Mammary epithelial cell (primary cell): ENCODE measurements at places on chromosomes 7 and 10.

DNA sequence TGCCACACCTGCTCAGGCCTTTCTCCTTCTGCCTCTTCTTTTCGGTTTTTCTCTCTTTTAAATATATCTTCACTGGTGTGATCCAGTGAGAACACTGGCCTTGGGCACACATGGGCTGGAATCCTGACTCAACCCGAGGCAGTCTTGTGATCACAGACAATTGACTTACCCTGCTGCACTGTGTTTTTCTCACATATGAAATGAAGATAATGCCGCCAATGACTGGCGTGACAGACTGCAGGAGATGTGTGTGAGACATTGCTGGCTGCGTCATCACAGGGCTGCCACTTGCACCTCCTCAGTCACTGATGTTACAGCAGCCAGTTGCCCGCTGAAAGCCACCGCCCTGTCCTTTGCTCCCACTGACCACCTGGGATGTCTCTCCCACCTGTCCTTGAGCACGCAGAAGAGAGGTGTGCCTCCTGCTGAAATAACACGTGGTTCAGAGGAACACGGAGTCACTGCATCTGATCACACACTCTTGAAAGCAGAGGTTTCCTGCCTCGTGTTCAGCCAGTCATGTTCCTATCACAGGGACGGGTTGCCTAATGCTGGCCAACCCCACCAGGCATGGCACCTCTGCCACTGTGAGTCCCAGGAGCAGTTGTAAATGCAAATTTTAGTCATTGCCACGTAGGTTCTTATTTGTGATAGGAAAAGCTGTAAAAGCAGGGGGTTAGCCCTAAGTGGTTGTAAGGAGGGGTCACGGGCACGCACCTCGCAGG, 124.6 kb upstream of the LANCL2 start:
- DNase-seq: no peak

DNA sequence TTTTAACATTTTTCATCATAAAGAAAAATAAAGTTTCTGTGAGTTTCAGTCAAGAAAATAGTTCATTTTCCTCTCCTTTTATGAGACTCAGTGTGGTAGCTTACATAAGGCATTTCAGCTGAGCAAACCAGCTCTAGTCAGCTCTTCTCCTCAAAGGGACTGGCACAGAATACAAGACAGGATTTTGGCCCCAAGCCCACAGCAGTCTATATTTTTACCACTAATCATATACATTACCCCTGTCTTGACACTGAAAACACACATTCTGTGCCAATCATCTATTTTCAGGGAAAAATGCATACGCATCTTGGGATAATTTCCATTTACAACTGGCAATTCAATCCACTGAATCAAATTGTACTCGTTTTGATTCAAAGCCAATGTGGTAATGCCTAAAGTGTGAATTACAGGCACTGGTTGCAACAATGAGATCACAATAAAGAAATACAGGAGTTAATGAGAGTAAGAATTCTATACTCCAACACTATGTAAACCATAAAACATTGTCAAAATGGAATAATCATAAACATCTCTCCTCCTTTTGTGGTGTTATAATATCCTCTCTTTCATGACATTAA, 186.4 kb downstream of the CACNA2D1 start:
- no peak for DNase-seq

- DNase-seq: peak; percentile 35
These were observed 429.0 kb upstream of the MTPN start for GRCh38 chr7:136405931-136406777.

GRCh38 chr7:83614112-83614511, 34.8 kb downstream of the SEMA3E start:
- DNase-seq: no peak

- DNase-seq: no peak
These were observed 117.4 kb upstream of the GPR26 start for GRCh38 chr10:123548770-123549169.

- no peak for DNase-seq
These were observed 98.9 kb downstream of the ABCC2 start for GRCh38 chr10:99881371-99881770.

- no peak for DNase-seq
These were observed 54.5 kb downstream of the CUL2 start for GRCh38 chr10:35035606-35036005.

GRCh38 chr10:131885391-131886165, 15.2 kb upstream of the PPP2R2D start:
- DNase-seq: peak; percentile 65

GRCh38 chr7:92626281-92626809, 36.2 kb upstream of the FAM133B start:
- no peak for DNase-seq

DNA sequence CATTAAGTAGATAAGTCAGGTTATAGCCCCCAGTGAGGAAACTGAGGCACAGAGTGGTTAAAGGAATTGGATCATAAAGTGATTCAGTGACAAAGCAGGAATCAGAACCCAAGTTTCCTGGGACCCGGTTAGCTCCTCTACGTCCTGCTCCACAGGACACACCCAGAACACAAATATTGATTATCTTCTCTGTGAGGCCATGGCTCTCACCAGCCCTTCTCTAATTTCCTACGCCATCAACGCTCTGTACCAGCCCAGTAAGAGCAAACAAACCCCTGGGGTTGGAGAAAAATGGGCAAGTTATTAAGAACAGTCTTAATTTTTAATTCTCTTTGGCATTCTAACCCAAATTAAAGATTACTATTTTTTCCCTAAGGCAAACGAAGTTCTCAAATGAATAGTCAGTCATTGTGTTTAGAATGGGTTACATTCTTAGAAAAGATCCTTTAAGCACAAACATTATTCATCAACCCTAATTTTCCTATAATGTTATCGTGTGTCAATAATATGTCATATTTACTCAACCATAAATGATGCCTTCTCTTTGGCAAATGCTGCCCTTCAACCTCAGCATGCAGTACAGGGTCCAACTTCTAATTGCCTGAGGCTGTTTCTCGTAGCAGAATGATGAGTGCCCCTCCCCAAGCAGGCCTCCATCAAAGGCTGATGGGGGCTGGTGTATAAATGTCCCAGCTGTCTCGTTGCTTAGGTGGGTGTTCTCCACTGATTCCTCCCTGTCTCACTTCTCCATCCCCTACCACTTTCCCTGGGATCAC, 25.4 kb upstream of the TM9SF3 start:
- no peak for DNase-seq

- no peak for DNase-seq
These were observed 49.7 kb upstream of the ADCY1 start for GRCh38 chr7:45524445-45524844.

DNA sequence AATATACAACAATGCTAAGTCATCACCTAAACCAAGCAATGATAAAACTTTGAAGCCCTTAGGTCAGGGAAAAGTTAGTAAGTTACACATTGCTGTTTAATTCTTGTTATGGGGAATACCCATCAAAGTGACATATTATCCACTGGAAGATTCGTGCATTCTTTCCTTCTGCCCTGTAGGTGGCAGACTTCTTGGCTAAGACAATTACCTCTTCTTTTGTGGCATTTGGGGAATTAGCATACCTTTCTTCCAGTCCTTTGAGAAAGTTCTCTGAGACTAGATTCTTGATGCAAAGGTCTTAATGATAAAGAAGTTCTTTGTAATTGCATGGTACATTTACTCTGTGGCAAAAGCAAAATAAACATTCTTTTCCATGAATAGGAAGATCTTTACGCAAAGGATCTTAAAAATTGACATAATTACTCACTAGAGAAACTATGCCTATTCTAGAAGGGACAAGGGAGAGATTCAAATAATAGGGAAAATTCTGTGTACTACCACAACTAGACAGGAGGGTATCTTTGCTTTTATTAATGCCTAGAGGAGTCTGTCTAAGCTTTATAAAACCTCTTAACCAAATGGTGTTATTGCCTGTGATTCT, 395.9 kb downstream of the GRM8 start:
- peak; percentile 16 for DNase-seq

GRCh38 chr10:114635101-114635500, 23.0 kb downstream of the ABLIM1 start:
- DNase-seq: no peak

DNA sequence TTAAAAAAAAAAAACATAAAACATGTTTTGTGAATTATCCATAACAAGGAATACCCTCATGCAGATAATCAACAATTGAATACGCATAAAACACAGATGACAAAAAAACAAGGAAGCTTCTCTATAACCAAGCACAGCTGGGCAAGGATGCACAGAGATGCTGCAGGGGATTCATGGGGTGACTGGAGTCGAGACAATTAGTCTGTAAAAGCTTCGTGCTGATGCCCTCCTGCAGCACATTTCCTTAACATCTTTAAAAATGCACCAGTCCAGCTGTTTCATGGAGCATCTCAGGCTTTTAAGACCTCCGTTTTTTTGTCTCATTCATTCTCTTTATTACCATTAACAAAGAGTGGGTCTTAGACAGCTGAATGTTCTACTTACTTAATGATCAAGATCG, 794.0 kb upstream of the C7orf33 start:
- no peak for DNase-seq

DNA sequence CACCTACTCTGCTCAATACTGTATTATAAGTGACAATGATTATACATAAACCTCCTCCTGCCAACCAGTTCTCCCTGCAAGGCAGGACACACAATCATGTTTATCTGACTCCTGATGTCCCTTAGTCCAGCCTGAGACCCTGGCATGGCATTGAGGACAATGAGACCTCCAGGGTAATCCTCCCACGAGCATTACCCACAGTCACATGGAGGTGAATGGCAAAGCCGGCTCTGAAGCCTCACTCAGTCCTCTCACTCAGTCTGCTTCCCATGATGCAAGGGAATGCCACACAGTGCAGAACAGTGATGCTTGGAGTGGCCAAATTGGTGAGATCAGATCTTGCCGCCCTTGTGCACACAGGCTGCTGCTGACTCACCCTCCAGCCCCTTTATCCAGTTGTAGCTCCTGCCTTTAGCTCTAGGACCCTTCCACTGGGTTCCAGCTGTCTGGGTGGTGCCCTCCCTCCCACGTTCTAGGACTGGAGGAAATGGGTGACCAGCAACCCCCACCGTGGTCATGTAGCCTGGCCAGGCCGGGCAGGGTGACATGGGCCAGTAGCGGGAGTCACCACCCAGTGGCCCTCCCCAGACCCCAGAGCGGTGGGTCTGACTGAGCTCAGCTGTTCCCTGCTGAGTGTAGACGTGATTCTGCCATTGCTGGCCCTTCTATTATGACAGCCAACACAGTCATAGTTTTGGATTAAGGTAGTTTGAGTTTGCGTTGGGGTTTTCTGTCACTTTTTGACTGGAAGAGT, 5.5 kb upstream of the ADCY1 start:
- no peak for DNase-seq

GRCh38 chr7:113170591-113170990, 52.2 kb upstream of the SMIM30 start:
- no peak for DNase-seq

GRCh38 chr7:41612386-41612785, 90.5 kb downstream of the INHBA start:
- no peak for DNase-seq

DNA sequence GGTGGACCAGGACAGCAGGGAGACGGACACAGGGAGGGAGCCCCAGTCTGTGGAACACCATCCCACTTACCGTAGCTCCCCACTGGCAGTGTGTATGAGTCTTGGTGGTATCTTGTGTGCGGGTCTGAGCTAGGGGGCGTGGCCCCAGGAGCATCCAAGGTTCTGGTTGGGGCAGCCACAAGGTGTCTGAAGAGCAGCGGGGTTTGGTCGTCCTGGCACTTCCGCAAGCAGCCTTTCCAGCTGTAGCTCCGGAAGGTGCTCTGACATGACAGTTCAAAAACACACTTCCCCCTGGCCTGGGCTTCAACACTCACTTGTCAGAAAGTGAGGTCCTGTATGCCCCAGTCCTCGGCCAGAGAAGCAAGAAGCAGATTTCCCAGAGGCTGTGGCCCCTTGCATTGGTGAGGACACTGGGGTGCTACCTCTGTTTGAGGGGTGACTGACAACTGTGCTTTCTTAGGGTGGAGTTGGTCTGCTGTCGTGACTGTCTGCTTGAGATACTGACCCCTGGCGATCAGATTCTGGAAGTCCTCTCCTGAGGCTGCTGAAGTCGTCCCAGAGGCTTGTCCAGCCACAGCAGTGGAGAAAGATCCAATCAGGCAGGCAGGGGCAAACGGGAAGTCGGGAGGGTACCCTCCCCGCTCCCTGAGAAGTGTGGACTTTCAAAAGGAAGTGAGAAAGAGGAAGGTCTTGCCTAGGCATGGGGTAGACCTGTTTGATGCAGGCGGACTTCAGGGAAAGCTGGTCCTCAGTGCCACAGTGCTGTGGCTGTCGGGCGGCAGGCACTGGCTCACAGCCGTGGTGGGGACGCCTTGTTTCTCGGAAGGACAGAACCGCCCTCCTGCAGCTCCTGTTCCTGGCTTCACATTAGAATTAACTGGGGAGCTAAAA, 51.4 kb upstream of the PFKFB3 start:
- no peak for DNase-seq

DNA sequence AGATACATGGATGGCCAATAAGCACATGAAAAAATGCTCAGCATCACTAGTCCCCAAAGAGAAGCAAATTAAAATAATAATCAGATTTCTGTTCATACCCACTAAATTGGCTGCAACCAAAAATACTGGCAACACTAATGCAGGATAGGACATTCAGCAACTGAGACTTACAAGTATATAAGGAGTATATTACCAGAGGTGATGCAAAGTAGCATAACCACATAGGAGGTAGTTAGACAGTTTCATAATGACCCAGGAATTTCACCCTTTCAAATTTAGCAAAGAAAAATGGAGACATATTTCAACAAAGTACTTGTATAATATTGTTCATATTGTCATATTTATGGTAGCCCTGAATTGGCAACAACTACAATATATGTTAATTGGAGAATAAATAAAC, 727.8 kb downstream of the GRID1 start:
- no peak for DNase-seq

GRCh38 chr10:31924833-31925232, 3.8 kb downstream of the ARHGAP12 start:
- DNase-seq: no peak

DNA sequence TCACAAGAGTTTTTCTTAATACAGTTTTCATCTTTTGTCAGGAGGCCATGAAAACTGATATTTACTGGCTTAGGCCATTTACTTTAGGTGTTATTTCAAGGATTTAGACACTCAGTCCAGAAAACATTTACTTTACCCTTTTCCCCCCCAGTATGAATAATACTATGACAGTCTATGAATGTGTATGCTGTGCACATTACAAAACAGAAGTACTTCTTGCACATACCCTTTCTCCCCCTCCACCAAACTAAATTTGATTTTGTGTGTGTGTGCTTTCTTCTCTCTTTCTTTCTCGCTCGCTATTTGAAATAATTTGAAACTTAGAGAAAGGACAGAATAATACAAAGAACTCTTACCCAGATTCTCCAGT, 41.3 kb downstream of the RBM33 start:
- DNase-seq: no peak

GRCh38 chr10:43421201-43421507, 12.2 kb upstream of the HNRNPF start:
- DNase-seq: no peak

GRCh38 chr7:121085922-121086321, 97.4 kb downstream of the CPED1 start:
- DNase-seq: no peak
